ENCODE measurements at places on chromosomes 6 and 20.

- no peak for DNase-seq
Measured at GRCh38 chr6:11542863-11543262, 5.3 kb downstream of the TMEM170B start.

- no peak for DNase-seq
Measured at GRCh38 chr20:45034436-45034835, 66.5 kb downstream of the KCNS1 start.

- DNase-seq, result no peak
Measured at GRCh38 chr6:3794092-3794491, 42.6 kb upstream of the PXDC1 start.

DNA sequence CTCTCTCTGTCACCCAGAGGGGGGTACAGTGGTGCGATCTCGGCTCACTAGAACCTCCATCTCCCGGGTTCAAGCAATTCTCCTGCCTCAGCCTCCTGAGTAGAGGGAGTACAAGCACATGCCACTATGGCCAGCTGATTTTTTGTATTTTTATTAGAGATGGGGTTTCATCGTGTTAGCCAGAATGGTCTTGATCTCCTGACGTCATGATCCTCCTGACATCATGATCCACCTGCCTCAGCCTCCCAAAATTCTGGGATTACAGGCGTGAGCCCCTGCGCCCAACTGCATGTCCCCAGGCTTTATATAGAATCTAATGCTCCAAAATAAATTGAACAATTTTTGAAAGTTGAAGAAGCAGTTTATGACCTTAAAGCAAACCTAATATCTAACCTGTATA, 7.0 kb upstream of the CRISP2 start:
- DNase-seq, result no peak

DNA sequence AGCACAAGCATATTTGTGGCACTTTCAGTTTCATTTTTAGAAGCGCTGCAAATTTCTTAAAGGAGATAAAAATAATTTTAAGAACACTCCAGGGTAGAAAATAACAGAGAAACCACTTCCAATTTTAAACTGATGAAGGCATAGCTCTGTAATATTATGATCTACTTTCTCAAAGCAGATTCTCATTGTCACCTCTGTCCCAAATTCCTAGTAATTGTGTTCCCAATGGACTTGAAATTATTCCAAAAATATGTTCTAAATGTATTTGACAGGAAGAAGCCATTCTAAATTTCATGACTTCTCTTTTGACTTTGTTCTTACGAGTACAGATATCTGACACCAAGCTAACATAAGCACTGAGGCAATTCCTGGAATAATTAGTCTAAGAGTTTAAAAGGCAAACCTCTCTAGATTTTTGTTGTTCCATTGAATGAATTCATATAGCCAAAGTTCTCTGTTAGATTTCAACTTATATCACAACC, 140.2 kb upstream of the CARMIL1 start:
- no peak for DNase-seq

- DNase-seq, result no peak
Measured at GRCh38 chr6:40668203-40668602, 81.0 kb upstream of the LRFN2 start.

DNA sequence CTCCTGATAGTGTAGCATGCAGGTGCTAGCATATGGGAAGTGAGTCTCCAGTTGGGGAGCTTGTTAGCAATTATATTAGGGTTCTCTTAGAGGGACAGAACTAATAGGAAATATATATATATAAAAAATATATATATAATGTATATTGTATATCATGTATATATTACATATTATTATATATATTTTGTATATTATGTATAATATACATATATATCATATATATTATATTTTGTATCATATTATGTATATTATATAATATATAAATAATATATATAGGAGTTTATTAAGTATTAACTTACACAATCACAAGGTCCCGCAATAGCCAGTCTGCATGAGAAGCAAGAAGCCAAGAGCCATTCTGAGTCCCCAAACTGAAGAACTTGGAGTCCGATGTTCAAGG, 84.2 kb downstream of the CDYL start:
- DNase-seq, result no peak

- DNase-seq, result no peak
Measured at GRCh38 chr6:107656401-107656800, 166.5 kb downstream of the SOBP start.

GRCh38 chr6:93218096-93218495, 201.3 kb downstream of the EPHA7 start:
- DNase-seq, result no peak

- DNase-seq, result no peak
Measured at GRCh38 chr6:143741480-143741879, 63.7 kb downstream of the PHACTR2 start.

GRCh38 chr20:19403549-19403948, 191.1 kb downstream of the SLC24A3 start:
- DNase-seq, result no peak

GRCh38 chr6:163383912-163384311, 30.6 kb upstream of the QKI start:
- DNase-seq, result no peak

- no peak for DNase-seq
Measured at GRCh38 chr6:120279466-120280167, 930.1 kb upstream of the MAN1A1 start.

DNA sequence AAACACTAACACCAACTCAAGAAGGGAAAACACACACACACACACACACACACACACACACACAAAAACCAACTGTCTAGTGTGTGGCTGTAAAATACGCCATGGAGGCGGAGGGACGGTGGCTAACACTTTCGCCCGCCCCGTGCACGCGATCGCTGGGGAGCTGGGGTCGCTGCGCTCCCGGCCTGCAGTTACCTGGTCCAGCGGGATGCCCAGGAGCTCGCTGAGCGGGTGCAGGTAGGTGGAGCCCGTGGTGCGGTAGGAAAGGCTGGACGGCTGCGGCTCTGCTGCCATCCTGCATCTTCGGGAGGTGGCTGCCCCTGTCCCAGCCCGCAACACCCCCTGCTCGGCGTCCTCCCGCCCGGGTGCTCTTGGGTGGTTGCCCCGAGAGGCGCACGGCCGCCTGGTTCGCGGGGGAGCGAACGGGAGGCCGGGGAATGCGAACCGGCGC, 303 bp downstream of the MBOAT1 start:
- DNase-seq, result no peak

GRCh38 chr6:36858407-36858981, 16.1 kb downstream of the PPIL1 start:
- no peak for DNase-seq

DNA sequence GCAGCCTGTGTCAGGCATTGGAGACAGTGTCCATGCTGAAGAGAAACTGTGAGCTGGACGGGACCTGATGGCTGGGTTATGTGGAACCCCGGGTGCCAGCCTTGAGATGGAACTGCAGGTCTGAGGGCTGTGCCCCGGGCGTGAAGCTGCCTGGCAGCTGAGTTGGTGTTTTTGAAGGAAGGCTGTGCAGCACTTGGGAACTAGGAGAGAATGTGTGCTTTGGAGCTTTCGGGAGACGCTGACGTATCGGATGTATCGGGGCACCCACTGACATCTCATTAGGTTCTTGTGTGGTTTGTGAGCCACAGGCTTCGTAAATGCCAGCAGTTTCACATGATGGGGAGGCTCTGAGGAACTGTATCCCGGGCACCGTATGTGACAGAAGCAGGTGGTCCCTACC, 2.2 kb downstream of the DLGAP4 start:
- no peak for DNase-seq

GRCh38 chr6:167734662-167735083, 92.0 kb upstream of the AFDN start:
- DNase-seq, result no peak

GRCh38 chr6:148984531-148985056, 237.8 kb downstream of the UST start:
- no peak for DNase-seq

- DNase-seq, result no peak
Measured at GRCh38 chr6:145929037-145929633, 35.0 kb downstream of the SHPRH start.

- DNase-seq, result no peak
Measured at GRCh38 chr20:21601799-21602198, 87.9 kb upstream of the NKX2-2 start.

DNA sequence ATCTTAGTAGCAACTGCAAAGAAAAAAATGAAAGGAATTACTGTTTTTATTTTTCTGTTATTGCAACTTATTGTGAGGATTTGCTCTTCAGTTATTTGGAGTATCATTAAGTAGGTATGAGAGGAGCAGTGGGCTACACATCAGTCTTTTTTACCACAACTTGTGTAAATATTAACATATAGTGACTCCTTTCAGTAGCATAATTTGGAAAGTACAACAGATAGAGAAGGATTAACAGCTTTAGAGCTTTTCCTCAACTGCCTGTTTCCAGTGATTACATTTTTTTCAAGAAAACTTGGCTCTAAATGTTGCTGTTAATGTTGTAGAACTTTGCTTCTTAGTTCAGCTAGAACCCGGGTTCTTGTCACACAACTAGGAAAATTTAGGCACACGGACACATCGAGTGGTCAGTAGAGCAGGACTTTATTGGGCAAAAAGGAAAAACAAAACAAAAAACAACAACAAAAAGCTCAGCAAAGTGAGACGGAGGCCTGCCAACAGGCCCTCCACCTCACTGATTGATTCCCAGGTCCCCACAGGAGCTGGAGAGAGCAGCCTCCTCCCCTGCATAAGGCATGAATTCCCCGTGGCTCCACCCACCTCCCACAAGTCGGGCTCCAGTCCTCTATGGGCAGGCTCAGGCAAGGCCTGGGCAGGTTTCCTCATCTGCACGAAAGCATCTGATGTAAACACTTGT, 75.1 kb downstream of the ADGRG6 start:
- DNase-seq, result no peak

DNA sequence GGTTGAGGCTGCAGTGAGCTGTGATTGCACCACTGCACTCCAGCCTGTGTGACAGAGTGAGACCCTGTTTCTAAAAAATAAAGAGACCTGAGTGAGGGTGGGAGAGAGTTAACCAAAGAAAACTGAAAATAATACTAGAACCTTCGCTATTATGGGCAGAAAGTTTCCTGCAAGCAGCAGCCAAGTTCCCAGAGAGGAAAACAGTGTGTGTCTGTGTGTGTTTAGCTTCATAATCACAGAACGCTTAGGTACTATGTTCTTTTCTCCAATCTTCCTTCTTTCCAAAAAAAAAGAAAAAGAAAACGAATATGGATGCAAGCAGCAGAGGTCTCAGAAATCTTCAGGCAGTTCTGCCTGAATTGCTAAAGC, 170.0 kb downstream of the LY86 start:
- DNase-seq, result no peak

DNA sequence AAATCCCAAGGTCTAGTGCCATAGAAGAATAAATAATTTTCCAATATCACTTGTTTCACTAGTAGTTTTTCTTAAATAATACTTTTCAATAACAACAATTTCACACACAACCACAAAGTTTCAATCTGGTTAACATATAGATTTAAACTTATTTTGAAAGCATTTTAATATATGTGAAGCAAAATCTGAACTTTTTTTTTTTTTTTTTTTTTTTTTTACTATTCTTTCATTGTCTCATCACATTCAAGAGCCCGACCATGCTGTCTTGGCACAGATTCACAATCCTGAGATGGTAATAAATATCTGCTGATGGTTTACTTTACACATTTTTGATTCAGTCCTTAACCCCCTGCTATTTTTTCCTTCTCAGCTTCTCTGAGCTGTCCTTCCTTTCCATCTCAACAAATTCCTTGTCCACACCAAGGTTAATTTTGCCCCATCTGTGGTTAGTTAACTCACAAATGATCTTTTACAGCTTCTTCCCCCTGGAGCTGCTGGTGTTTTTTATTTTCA, 262.8 kb downstream of the TMEM242 start:
- no peak for DNase-seq

DNA sequence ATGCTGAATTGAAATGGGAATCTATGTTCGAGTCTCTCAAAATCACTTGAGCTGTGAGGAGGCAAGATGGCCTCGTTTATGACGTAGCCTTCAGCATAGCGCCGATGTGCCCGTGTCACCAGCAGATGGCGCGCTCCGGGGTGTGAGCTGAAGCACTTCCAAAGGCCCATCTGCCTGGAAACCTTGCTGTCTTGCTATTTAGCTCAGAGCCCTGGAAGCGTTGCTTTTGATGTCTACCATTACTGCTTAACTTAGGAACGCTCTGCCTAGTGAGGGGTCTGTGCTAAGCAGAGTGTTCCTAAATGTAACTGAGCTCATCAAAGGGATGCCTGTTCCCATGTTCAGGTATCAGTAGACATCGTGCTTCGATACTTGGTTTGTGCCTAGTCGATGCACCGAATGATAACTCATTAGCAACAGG, 67.7 kb downstream of the SYCP2L start:
- peak; percentile 4 for DNase-seq

DNA sequence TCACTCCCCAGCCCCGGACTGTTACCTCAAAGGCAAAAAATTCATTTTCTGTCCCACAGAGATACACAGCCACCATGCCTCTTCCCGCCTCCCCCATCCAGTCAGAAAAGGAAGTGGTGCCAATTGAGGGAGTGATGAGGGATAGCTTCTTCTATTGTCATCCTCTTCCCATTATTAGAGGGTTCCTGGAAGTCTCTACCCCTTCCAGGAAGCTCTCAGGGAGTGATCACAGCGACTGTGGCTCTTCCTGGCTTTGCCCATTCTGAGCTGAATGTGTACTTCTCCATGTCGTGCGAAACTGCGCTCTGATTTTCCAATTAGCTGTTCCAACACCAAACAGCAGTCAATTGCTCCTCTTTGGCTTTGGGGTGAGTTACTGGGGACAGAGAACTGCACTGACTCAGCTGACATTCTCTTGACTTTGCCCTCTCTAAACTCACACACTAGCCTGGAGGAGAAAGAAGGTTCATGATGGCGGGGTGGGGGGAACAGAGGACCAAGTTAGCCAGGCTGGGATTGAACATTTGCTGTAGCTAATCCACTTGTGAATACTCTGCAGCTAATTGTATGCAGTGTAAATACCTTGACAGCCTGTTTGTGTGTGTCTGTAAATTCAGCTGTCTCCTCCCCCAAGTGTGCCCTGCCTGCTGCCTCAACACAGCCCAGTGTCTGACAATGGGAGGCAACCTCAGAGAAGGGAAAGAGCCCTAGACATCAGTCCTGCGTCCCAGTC, 2.4 kb upstream of the MDGA1 start:
- DNase-seq, result no peak

DNA sequence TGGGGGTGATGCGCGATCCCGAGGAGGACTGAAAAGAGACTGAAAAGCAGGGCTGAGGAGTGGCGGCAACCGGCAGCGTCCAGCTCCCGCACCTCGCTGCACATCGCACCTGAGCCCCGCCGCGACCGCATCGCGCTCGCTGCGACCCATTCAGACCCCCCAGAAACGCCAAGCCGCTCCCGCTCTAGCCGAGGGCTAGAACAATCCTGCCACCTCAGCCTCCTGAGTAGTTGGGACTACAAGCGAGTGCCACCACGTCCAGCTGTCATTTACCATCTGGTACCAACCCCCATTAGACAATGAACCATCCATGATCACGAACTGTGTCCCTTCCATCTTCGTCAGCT, 33.2 kb downstream of the HLA-A start:
- no peak for DNase-seq
